ENCODE measurements at places on chromosomes 7 and 10.
A peak's percentile ranks its signal among the peaks of the same experiment; 100 is the strongest.

DNA sequence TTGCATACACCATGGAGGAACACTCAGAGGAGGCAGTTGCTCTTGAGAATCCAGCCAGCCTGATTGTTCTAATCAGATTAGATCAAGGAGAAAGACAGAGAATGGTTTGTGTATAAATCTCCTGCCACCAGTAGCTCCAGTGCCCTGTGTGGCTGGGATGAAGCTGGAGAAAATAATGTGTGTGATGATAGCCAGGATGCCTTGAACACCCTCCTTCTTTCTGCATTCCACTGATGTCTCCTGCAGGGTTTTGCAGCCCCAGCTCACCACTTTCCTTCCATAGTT lies 614.7 kb upstream of the FOXK1 start:
- DNase-seq = no peak

DNA sequence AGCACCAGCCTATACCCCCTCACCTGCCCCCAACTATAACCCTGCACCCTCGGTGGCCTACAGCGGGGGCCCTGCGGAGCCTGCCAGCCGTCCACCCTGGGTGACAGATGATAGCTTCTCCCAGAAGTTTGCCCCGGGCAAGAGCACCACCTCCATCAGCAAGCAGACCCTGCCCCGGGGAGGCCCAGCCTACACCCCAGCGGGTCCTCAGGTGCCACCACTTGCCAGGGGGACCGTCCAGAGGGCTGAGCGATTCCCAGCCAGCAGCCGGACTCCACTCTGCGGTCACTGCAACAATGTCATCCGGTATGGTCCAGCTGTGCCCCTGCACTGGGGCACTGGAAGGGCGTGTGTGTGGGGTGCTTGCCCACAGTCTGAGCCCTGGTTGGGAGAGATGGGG lies 40.0 kb upstream of the BMPR1A start:
- no peak for DNase-seq

- DNase-seq = no peak
Observed at GRCh38 chr10:124560377-124561105, 98.9 kb downstream of the LHPP start.

DNA sequence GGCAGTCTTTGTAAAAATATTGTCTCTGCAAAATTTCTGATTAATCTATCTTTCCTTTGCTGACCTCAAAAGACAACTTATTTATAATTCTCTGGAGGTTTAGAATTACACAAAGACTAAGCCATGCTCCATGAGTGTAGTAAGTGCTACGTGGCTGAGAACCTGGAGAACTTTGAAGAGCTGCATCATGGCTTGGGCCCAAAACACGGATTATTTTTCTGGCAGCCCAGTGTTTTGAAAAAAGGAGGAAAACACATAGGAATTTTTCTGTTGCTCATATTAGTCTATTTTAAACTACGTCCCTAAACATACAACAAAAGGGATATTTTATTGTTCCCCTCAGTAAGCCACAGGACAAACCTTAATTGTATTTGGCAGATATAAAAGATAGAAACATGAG lies 360.7 kb upstream of the MYO3A start:
- DNase-seq = no peak

DNA sequence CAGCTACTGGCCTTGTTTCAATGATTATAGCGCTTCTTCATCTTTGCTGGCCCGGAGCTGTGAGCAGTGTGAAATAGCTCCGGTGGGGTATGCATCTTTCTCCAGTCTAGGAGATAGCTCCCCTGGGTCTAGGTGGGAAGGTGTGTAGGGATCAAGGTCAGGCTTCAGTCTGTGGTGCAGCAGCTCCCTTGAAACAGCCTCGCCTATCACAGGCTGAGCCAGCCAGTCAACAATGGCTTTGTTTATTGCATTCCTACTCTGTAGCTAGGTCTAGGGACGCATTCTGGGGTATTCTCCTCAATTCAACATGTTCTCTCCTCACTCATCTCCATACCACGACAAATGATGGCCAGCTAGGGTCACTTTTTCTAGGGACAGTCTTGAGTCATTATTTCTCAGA lies 646.8 kb upstream of the IGFBP3 start:
- no peak for DNase-seq

GRCh38 chr10:43653746-43654145 lies 5.1 kb upstream of the ZNF32 start:
- DNase-seq = no peak

DNA sequence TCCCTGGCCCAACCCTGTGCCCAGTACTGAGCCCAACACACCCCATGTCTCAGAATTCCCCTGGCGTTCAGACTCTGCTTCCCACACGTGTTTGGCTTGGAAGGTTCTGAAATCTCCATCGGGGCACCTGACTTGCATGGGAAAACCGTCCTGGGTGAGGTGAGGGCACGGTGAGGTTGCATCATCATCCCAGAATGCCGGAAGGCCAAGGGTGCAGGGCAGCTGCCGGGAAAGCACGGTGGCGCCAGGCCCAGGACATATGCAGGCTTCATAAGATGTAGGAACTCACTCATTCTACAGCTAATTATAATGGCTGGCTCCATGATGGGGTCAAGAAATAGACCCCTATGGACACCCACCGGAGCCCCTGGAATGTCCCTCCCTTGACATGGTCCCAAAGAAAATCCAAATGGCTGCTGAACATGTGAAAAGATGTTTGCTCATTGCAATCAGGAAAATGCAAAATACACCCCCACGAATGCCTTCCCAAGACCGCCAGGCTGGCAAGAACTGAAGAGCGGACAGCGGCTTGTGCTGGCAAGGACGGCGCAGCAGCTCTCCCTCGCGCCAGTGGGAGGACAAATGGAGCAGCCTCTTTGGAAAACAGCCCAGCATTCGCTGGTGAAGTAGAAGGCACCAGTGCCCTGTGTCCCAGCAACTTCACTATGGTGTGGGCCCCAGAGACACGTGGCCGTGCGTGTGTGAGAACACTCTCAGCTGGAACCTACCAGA lies 2.3 kb downstream of the KNDC1 start:
- DNase-seq = no peak

DNA sequence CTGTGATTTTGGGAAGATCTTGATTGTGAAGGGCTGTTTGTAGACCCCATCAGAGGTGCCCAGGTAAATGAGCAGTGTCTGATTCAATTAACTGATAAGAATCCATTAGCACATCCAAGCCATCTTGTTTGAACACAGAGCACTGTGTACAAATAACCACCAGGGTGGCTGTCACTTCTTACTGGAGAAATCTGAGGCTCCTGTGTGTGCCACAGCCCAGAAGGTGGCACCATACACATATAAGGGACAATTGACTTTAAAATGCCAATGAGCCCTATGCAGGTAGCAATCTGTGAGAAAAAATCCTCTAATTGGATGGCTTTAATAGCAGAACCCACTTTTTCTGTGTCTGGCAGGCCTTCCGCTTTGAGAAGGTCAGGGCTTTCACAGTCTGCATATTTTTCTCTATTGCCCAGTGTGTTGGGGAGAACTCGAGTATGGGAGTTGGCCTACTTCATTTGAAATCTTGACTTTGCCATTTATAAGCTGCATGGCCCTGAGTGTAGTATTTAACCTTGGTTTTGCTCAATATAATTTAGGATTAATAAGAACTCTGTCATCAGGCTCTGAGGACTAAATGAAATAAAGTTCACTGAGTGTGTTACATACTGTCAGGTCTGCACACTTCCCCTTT lies 517.4 kb downstream of the CCSER2 start:
- peak; percentile 52 for DNase-seq

- no peak for DNase-seq
Observed at GRCh38 chr10:49776851-49777250, 14.7 kb upstream of the OGDHL start.

DNA sequence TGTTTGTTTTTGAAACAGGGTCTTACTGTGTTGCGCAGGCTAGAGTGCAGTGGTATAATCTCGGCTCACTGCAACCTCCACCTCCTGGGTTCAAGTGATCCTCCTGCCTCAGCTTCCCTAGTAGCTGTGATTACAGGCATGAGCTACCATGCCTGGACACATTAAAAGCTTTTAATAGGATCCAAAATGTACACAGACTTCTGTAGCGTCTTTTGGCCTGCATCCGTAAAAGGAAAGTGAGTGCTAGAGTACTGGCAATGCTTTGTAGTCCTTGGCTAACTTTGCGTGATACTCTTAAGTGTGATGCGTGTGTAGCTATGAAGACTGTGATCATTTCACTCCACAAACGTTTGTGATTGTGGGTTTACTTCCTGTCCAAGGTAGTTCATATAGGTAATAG lies 13.3 kb downstream of the ZRANB1 start:
- no peak for DNase-seq

DNA sequence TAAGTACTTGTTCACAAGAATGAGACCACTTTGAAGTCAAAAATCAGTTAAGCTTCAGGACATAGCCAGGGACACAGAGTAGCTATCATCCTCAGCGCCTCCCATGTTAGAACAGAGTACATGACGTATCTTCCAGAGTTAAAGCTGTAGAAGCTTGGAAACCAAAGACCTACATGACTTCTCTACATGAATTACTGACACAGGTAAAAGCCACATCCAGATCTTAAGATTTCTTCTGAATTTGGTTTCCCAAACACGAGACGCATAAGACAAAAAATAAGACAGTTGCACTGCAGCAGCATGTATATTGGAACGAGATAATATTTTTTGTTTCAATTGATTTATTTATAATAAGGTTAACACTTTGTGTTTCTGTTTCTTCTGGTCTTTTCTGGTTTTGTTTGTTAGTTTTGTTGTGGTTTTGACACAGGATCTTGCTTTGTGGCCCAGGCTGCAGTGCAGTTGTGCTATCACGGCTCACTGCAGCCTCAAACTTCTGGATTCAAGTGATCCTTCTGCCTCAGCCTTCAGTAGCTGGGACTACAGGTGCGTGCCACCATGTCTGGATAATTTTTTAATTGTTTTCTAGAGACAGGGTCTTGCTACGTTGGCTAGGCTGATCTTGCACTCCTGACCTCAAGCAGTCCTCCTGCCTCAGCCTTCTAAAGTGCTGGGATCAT lies 10.2 kb upstream of the EPC1 start:
- no peak for DNase-seq

DNA sequence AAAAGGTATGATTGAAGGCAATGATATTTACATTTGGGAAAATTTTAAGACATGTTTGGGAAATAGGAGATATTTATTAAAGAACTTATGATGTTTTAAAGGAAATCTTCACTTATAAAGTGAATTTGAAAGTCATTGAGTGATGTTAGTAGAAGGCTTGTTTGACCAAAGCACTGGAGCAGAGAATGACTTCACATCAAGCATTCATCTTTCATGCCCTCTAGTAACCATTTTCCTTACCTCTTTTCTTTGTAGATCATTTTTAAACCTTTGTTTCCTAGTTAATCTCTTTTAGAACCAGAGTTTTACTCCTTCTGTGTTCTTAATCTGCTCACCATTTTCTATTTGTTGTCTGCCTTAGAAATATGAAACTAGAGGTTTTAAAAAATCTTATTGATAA lies 111.3 kb upstream of the FOXP2 start:
- DNase-seq = no peak

GRCh38 chr7:70619130-70619529 lies 512.8 kb upstream of the GALNT17 start:
- peak; percentile 71 for DNase-seq

DNA sequence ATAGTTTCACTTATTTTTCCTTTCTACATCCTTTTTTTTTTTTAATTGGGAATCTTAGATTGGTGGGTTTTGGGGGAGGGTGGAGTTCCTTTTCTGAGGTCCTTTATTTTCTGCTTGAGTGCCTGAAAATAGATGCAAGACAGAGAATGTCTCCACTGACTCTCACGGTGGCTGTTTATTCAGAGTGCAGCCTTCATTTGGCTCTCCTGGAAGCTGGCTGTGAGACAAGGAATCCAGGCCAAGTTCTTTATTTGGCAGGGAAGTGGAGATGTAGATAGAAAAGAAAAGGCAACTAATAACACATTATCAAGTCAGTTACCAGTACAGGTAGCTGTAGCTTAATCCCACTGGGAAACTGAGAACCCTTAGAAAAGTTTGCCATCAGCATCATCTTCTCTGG lies 118.6 kb downstream of the CNTNAP2 start:
- DNase-seq = no peak

DNA sequence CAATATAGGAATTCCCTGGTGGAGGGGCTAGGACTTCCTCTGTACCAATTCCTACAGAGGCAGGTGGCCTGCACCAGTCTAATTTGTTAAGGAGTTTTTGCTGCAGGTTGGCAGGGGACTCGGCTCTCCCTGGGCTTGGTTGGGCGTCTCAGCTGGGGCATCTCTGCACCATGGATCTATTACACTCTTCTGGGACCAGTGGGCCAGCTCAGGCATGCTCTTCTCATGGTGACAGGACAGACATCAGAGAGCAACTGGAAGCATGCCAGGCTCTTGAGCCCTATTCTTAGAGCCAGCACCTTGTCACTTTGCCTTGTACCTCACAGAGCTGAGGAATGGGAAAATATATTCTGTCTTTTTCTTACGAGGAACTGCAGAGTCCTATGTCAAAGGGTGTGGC lies 74.6 kb downstream of the SH2D4B start:
- no peak for DNase-seq

DNA sequence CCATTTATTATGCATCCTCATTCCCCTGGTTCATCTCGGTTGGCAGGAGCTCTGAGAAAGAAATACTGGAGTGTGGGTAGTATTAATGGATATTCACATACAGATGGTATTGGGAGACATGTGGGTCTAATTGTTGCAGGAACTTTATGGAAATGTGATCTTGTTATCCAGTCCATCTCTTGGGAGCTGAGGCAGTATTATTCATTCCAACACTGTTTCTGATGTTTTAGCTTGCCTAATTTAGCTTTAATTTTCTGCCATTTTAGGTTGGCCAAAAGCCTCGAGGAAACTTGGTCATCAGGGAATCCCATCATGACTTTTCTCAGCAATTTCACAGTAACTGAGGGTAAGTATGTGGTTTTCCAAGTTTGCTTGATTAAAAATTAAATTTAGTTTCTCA lies 125.7 kb downstream of the ABCA13 start:
- no peak for DNase-seq

GRCh38 chr7:107643938-107644308 lies 16.7 kb upstream of the SLC26A4 start:
- no peak for DNase-seq

DNA sequence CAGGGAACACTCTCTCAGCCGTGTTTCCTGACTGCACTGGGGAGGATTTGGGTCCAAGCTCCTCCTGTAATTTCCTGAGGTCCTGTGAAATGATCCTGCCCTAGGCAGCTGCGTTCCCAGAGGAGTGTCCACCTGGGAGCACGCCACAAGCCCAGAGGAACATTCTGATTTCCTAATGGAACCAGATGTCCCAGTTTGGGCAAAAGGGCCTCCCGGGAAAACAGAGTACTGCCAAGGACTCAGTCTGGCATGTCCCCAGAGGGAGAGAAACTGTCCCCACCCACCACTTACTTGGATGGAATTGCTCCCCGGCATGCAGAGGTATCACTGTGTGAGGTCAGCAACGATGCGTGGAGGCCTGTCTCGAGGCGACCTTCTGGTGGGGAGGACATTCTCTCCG lies 34.5 kb downstream of the ASB13 start:
- DNase-seq = no peak

DNA sequence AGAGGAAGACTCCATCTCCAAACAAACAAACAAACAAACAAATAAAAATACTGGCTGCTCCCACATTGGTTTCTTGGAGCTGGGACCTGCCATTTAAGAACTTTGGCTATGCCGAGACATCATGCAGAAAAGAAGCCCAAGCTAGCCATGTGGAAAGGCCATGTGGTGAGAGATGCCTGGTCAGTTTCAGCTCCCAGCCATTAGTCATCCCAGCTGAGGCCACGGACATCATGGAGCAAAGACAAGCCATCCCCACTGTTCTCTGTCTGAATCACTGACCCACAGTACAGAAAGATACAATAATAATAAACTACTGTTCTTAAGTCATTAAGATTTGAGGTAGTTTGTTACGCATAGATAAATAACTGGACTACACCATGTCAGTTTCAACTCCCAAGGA lies 70.0 kb upstream of the PCBD1 start:
- no peak for DNase-seq

- DNase-seq = no peak
Observed at GRCh38 chr7:64181586-64181985, 25.4 kb upstream of the ZNF735 start.
